ENCODE measurements at places on chromosomes 7 and 10.

DNA sequence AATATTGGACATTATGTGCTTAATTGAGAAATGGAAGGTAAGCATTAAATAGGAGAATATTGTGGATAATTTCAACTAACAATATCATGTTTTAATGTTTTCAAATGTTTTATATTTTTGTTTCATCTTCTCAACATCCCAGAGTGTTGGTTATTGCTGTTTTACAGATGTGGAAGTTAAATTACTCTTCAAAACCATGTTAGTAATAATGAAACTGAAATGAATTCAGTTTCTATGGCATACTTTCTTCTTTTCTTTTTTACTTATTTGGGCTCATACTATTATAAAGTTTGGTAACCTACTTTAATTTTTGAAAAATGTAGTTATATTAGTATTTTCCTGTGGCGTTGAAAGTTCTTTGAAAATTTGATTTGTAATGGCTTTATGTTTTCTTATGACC, 4.2 kb downstream of the GLRX3 start:
- no peak for DNase-seq

- DNase-seq = peak; percentile 58
Measured at GRCh38 chr7:157676456-157677255, 339.9 kb downstream of the DNAJB6 start.

DNA sequence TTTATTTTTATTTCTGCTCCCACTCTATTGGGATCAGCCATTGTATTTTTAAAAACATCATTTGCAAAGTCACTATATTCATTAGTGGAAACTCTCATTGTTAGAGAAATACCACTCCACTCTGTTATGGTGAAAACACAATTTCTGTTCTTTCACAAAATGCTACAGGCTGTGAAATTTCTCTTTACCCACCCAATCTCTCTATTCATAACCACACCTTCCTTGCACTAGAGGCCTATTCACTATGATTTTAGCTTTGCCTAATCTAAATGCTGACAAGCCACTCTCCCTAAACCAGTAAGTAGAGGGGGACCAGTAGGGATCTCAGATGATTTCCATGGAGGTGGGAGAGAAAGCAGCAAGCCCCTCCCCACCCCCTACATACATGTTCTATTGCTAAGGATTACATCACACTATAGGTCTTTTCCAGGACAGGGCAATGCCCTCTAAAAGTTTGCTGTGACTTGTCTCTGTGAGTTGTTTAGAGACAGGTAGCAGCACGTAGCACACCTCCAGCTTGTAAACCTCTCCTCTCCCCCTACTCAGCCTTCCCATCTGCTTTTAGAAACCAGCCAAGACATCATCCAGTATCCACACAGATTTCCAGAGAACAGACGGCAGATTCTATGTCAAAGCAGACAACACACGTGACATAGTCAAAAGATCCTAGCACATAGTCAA, 58.3 kb upstream of the PPP1R3C start:
- no peak for DNase-seq

DNA sequence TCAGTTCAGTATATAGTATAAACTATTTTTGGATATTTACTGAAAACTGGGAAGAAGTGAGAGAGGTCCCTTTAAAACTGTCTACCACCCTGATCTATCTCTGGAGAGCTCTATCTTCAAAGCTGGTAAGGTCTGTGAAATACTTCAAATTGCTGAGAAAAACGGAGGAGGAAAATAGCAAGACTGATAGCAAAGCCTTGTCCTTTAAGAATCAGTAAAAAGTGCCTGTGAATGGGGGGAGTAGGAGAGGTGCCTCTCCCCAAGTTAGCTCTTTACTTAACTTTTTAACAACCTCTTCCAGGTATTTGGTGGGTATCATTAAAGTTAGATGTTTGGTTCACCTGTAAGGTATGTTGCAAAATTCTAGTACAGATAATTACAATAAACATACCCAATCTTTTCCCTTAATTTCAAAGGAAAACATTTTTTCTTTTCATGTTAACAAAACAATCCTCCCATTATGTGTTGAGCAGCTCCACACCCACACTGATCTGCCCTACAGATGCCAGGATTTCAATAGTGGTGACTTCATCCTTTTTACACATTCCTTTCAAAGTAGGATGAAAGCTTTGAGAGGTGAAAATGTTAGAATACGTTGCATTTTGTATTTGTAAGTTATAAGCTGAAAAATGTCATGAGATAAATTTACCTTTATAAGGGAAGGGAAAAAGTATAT, 149.2 kb downstream of the CRPPA start:
- DNase-seq = no peak

GRCh38 chr10:70123817-70124216, 8.8 kb downstream of the AIFM2 start:
- DNase-seq = no peak

- DNase-seq = no peak
Measured at GRCh38 chr7:69882269-69882668, 284.0 kb downstream of the AUTS2 start.

- DNase-seq = no peak
Measured at GRCh38 chr7:100185726-100186125, 8.0 kb downstream of the STAG3 start.

DNA sequence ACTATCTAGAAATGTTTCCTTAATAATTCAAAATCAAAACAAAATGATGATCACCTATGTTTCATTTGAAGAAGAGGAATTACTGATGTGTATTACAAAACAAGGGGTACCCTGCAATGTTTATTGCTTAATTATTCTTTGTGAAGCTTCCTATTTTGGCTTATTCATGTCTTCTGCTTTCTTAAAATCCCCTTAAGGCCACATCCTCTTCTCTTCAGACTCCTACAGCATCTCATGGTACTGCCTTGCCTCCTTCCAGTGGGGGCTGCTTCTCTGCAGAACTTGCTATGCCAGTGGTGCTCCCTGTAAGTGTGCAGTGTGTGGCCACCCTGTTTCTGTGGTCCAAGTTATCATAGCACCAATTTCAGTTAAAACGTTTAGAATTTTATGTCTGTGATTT, 35.0 kb downstream of the CCDC146 start:
- no peak for DNase-seq

- DNase-seq = no peak
Measured at GRCh38 chr7:49523870-49524269, 249.6 kb upstream of the VWC2 start.

- DNase-seq = no peak
Measured at GRCh38 chr7:44288381-44288685, 37.1 kb downstream of the CAMK2B start.

DNA sequence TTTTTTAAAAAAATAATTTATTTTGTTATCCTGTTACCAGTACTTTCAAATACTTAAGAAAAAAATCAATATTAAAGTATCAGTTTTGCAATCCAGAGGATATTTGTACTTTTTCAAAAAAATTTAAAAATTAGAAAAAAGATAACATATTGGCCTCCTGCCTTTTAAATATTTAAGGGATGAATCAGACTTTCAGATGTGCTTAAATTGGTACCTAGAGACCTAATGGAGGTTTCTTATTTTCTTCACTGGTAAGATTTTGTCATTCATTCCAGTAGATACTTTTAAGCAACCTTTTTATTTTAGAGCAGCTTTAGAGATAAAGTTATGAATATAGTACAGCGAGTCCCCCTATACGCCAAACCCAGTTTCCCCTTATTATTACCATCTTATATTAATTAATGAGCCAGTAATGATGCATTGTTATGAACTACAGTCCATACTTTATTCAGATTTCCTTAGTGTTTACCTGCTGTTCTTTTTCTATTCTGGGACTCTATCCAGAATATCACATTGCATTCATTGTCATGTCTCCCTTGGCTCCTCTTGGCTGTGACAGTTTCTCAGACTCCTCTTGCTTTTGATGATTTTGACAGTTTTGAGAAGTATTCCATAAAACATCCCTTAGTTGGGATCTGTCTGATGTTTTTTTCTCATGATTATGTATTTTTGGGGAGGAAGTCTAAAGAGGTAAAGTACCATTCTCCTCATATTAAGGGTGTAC, 34.2 kb downstream of the BICC1 start:
- DNase-seq = no peak

DNA sequence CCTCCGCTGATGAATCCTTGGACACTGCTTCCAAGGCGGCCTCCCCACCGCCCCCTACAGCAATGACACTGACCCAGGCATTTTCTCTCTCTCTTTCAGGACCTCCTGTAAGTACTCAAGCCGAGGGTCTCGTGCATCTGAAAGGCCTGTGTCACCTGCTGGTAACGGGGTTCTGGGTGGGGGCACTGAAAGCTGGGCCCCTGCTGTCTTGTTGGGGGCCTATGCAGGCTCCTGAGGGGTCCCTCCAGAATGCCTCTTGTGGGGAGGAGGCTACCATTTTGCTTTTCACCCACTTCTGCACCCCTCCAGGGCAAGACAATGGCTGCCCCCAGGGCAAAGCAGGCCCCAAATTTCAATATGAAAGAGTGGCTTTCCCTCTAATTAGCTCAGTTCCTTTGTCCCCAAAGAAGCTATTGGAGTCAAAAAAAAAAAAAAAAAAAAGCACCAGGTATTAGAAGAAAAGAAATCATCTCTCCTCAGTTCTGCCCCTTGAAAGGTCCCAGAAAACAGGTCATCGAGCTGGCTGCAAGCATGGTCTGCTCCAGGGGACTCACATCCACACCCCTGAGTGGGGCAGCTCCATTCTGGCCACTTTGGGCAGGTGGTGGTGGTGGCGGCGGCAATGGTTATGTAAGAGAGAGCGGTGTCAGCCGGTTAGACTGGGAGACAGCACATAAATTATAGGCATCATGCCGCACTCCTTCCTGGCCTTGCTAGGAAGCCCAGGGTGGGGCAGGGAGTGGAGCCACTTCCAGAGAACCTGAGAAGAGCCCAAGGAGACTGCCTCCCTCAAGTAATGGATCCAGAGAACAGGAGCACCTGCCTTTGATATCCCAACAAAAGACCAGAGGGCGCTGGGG, 66.2 kb downstream of the COL13A1 start:
- no peak for DNase-seq

DNA sequence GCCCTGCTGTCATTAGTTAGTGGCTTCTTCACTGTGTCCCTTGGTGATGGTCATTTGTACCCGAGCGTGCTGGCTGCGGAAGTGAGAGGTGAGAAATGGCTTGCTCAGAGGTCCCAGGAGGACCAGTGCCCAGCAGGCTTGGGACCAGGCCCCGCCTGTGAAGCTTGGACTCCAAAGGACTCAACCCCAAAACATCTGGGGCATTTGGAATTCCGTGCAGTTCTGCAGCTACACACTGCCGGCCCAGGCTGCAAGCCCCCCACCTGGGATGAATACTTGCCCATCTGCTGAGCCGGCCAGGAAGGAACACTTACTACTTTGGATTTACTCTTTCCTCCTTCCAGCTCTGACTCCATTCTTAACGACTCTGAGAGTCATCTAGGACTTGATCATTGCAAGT, 18.0 kb downstream of the ECHDC3 start:
- DNase-seq = no peak

DNA sequence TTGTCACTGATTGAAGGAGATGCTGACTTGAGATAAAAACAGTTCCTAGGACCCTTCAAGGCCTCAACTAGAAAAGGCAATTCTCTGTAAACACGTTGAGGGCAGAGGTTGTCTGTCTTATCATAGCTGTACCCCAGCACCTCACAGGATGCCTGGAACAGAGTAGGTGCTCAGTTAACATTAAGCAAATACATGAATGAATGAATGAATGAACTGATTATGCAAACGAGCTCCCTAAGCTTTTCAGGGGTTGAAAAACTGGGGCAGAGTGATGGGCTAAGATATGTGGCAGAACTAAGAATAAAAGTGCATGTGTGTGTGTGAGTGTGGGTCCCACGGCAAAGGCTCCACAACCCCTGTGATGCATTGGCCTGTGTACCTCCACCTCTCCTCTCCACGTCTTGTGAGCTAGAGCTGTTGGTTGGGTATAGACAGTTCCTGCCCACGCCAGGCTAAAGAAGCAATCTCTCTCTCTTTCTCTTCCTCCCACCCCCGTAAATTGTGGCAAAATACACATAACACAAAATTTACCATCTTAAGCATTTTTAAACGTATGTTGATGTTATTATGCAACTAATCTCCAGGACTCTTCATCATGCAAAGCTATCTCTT, 20.9 kb upstream of the SMC3 start:
- no peak for DNase-seq

GRCh38 chr7:34755008-34755407, 97.0 kb downstream of the NPSR1 start:
- DNase-seq = no peak

- DNase-seq = no peak
Measured at GRCh38 chr10:60962946-60963345, 19.0 kb upstream of the RHOBTB1 start.

DNA sequence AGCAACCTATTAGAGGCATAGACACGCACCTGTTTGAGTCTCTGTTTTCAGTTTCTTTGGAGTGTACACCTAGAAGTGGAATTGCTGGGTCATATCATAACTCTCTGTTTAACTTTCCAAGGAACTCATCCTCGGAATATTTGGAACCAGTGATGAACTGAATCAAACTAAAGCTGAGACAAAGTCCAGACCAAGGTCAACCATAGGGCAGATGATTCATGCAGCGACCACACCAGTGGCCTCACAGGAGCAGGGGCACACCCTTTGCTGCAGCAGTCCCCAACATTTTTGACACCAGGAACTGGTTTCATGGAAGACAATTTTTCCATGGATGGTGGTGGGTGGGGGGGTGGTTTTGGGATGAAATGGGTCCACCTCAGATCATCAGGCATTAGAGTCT, 4.9 kb upstream of the OPTN start:
- DNase-seq = no peak

DNA sequence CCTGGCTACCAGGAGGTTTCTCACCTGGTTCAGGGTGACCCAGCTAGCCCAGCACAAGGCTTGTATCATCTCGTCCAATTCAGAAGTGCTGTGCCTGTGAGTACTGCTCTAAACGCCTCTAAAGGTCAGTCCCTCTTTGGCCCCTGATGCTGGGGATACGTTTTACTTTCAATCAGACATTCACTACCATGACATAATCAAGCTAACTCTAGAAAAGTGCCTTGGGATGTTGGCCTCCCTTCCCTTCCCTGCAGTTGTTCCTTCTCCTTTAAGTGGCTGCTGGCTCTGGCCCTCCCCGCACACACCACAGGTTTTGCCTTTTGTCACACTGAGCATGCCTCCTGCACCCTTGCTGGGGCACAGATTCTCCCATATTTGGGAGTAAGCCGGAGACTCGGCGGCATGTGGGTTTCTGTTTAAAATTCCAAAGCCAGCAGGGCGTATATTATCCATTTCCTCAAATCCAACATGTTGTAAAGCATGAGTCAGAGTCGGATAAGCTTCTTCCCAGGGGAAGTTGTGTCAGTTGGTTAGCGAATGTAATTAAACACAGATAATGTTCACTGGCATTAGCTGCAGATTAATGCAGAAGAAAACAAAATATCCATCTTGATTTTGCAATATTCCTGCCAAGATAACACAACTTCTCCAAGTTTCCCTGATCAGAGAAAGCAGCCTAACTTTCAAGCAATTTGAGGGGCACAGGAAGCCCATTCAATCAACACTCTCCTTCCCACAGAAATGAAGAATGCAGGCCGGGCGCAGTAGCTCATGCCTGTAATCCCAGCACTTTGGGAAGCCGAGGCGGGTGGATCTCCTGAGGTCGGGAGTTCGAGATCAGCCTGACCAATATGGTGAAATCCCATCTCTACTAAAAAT, 31.8 kb upstream of the VCL start:
- peak; percentile 81 for DNase-seq
